CMK (cell line): ENCODE measurements at places on chromosomes 6 and 20.

DNA sequence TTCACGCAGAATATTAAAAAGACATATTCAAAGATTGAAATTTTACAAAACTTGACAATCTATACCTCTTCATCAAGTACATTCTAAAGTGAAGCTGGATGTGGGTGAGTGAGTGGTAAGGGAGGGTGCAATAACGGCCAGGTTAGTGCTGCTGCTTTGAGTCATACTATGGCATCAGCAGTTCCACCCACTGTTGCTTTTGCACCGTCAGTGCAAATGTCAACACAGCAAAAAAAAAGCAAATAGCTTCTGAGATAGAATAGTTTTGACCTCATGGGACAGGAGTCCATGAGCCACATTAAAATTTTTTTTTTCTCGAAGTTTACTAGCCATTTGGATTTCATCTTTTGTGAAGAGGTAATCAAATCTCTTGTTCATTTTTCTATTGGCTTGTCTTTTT, 31.8 kb downstream of the PSMF1 start:
- no peak for DNase-seq

GRCh38 chr6:3425574-3425973, 31.3 kb downstream of the SLC22A23 start:
- no peak for DNase-seq

GRCh38 chr6:15332446-15332845, 86.6 kb downstream of the JARID2 start:
- DNase-seq, result no peak

DNA sequence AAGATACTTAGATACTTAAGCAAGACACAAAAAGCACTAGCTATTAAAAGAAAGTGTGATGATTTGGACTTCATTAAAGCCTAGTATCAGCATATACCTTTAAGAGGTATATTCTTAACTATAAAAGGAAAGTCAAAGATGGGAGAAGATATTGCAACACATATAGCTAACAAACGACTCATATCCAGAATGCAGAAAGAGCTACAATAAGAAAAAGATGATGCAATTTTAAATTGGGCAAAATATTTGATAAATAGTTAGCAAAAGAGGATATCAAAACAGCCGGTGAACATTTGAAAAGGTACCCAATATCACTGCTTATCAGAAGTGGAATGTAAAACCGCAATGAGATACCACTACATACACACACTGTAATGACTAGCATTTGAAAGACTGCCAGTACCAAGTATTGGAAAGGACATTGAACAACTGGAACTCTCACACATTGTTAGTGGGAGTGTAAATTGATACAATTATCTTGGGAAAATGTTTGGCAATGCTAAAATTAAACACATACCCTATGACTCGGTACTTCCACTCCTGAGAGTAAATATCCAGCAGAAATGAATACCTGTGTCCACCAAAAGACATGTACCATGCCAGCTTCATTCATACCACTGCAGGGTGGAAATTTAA, 25.7 kb downstream of the MUC22 start:
- DNase-seq, result no peak

- DNase-seq, result no peak
Observed at GRCh38 chr20:17210983-17211382, 15.9 kb upstream of the PCSK2 start.

DNA sequence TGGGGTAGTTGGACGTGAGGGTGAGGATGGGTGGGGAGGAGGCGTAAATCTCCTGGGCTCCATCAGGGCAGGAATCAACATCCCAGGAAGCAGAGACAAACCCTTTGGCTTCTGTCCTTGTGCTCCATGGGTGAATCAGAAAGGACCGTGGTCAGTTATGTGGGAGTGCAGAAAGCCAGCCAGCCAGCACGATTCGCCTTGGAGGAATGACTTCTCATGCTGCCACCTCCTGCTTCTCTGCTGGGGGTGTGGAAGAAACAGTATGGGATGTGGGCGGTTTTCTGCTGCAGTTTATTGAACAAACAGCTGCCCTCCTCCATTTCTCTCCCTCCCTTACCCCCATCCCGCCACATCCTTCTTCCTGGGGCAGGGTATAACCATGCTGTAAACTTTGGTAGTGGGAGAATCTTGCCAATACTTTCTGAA, 214.5 kb downstream of the SOX4 start:
- no peak for DNase-seq

GRCh38 chr6:53961679-53962370, 149.4 kb upstream of the MLIP start:
- DNase-seq, result no peak

- no peak for DNase-seq
Observed at GRCh38 chr6:106146852-106147351, 60.8 kb downstream of the PRDM1 start.

DNA sequence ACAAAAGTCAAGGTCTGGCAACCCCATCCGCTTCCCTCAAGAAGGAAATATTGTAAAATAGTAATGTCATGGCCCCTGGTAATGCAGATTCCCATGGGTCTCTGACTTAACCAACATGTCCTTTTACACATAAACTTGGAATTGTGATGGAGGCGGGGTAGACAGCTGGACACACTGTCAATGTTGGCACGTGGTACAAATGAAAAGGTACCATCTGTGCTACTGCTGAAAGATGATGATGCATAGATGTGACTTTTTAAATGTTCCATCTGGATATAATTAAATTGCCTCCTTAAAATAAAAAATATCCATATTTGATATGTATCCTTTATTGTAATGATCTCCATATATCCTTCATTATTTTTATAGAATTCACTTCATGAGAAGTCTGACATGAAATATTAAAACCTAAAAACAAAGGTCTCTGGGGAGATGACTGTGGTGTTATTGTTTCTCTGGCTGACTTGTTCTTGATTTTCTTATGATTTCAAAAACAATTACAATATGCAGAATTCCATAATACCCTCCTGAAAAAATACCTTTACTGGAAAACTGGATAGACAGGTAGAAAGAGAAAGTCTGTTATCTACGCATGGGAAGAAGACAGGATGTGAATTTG, 104.5 kb downstream of the MKKS start:
- DNase-seq, result no peak

- DNase-seq, result no peak
Observed at GRCh38 chr20:10682939-10683338, 9.1 kb upstream of the JAG1 start.

DNA sequence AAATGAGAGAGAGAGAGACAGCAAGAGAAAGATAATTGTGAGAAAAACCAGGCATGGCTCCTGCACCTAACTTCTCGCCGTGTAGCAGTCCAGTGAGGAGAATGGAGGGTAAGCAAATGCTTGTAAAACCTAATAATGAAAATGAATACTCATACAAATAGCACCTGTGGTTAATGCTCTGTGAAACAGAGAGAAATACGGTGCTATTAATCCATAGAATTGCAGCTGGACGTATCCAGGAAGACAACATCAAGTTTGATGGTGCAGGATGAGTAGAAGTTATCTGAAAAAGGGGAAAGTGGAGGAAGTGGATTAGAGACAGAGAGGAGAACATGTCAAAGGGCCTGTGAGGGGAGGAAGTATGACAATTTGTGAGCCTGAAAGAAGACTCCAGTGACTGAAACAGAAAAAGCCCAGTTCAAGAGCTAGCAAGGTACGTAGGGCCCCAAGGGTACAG, 89.4 kb upstream of the PAK5 start:
- DNase-seq, result no peak

GRCh38 chr6:168102315-168102985, 23.4 kb upstream of the FRMD1 start:
- no peak for DNase-seq

DNA sequence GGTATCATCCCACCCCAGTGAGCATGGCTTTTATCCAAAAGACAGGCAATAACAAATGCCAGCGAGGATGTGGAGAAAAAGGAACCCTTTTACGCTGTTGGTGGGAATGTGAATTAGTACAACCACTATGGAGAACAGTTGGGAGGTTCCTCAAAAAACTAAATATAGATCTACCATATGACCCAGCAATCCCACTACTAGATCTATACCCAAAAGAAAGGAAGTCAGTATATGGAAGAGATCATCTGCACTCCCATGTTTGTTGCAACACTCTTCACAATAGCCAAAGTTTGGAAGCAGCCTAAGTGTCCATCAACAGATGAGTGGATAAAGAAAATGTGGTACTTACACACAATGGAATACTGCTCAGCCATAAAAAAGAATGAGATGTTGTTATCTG, 5.9 kb upstream of the KIAA1755 start:
- no peak for DNase-seq

DNA sequence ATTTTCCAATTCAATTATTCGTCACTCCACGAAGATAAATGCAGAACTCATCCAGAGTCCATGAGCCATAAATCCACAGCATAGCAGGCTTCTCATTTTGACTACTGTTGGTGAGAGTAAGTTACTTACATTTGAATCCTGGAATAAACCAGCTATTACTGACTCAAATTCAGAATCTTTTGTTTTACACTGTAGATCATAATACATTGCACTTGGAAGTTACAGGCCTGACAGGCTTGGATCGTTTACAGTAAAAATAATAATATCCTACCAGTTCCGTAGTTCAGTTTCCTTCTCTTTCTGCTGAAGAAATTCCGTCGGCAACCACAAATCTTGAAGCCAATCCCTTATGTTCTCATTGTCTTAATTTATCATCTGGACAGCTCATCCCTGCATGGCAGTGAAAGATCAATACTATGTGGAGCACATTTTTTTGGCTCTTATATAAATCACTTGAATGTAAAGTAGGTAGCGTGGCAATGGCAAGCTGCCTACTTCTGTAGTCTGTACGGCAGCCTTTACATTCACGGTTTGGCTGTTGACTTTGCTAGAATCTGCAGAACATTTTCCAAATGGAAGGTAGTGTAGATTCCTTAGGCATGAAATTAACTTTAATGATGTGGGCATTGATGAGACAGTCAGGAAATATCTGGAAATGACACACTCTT, 142.9 kb downstream of the WDR27 start:
- no peak for DNase-seq

DNA sequence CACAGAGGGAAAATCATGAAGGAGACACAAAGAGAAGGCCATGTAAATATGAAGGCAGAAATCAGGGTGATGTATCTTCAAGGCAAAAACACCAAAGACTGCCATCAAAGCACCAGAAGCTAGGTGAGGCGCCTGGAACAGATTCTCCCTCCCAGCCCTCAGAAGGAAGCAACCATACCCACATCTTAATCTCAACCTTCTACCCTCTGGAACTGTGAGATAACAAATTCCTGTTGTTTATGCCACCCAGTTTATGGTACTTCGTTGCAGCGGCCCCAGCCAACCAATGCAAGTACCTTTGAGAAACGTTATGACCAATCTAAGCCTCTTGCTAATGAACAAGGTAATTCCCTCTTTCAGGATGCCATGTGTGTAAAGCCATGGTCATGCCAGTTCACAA, 66.2 kb upstream of the STXBP5 start:
- no peak for DNase-seq

GRCh38 chr20:21505161-21505809, 8.6 kb downstream of the NKX2-2 start:
- no peak for DNase-seq

DNA sequence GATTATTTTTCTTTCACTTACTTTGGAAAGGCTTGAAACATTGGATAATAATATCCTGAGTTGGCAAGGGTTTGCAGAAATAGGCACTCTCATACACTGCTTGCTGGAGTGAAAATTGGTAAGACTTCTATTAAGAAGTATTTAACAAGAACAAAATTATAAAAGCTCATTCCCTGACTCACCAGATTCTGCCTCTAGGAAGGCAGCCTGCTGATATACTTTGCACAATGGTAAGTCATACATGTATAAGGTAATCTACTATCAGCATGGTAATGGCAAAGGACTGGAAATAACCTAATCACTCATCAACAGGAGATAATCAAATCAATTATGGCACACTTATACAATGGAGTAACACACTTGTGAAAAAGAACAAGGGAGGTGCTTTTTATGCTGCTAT, 85.8 kb downstream of the PLCG1 start:
- DNase-seq, result no peak

- no peak for DNase-seq
Observed at GRCh38 chr6:47130086-47130485, 88.0 kb upstream of the ADGRF1 start.

DNA sequence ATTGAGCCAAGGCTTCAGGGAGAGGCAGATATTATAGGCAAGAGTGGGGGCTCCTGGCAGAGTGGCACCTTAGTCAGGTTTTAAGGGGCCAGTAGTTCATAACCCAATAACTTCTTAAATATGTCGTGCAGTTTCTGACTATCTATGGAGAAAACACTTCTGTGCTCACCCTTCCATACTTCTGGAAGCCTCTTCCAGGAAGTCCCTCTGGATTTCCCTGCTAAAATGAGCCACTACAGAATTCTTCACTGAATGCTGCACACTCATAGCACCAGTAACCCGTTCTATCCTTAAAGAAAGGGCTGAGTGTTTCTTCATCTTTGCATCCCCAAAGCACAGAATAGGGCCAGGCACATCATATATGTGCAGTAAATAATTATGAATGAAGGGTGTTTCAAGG, 198.5 kb upstream of the SLC24A3 start:
- no peak for DNase-seq

DNA sequence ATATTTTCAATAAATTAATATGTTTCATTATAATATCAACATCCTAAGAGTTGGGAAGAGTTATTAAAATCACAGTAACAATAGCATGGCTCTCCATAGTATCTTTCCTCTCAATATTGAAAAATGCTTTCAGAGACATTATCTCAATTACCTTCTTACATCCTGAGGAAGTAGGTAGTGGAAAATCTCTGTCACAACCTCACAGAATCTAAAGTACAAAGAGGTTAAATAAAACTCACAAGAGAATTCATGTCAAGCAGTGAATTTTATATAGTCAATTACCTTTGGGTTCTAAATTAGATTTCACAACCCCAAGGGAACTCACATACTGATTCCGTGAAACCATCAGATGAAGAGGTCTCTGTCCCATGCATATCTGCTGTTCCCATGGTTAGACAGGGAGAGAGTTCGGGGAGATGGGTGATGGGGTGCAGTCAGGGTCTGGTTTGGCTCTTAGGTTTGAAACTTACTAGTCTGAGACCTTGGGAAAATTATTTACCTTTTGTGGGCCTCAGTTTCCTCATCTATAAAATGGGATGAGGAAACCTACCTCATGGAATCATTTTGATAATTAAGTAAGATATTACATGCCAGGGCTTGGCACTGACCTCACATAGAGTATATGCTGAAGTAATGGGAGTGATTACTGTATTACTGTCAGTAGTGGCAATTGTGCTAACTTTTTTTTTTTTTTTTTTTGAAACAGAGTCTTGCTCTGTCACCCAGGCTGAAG, 74.0 kb upstream of the SNX9 start:
- no peak for DNase-seq

DNA sequence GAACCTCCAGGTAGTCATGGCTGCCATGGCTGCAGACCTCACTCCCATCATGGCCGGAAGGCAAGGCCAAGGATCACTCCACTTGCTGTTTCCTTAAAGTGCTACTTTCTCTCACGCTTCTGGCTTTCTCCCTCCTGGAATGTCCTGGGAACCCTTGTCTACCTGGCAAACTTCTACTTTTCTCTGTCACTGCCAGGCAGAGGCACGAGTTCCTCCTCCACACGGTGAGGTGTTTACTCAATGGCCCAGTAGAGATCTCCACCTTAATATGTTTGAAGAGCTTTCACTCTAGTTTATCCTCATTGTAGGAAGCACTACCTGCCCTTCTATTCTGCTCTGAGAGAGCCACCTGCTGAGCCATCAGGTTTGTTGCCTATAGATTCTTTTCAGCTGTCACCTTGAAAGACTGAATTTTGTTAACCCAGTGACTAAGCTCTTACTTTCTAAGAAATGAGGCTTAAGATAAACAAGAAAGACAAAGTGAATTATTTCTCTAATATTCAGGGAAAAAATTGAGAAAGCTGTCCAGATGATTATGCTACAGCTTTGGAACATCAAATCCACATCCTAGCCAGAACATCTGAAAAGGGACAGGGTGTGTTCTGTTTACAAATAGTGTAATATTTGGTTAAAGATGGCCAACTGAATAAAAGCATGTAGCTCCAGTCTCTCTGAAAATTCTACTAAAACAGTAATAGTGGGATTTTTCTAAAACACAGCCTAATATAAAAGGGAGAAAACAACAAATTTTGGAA, 54.9 kb downstream of the PLAGL1 start:
- no peak for DNase-seq
